ENCODE measurements at places on chromosomes 11 and 22.

DNA sequence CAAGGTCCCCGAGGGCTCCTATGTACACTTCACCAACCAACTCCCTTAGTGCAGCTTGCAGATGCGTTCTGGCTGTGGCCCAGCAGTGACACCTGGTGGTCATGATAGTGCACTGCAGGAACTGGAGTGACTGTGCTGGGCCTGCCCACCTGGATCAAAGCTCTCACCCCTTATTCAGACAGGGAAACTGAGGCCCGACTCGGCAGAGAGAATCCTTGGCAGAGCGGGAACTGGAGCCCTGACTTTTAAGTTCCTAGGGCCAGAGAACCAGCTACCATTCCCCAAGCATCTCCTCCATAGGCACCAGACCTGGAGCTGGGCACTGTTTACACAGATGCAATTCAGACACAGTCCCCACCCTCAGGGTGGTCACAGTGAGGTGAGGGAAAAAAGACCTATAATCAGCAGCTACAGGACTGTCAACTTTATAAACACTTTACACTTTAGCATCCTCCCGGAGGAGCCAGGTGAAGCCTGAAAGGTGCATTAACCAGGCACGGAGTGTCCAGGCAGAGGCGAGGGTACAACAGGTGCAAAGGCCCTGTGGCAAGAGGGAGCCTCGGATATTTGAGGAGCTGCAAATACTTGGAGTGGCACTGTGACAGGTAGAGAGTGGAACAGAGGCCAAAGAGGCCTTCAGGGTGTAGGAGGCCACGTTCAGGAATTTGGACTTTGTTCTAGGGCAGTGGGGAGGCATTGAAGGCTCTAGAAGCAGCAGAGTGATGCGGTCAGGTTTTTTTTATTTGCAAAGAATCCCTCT, 22.0 kb downstream of the RHBDD3 start:
- DNase-seq = peak; percentile 37

DNA sequence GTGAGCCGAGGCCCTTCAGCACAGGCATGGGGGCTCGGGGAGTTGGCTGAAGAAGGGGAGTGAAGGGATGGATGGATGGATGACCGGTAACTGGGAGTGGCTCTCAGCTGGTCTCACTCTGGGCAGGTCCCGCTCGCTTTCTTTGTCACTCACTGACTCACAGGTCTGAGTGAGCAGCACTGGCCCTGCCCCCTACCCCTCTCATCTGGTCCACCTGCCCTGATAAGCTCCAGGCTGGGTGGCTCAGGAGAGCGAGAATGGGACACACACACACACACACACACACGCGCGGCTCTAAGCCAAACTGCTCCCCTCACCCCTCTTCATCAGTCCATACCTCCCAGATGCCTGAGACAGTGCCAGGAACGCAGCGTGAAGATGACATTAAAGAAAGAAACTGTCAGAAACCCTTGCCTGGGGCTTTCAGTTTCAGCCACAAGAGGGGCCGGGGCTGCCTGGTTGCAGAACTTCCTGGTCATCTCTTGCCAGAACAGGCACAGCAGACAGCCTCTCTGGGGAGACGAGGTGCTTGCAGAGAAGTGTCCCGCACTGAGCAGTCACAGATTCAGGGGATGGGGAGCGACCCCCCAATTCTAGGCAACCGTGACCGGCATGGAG, 16.5 kb upstream of the SHISAL1 start:
- peak; percentile 32 for DNase-seq

DNA sequence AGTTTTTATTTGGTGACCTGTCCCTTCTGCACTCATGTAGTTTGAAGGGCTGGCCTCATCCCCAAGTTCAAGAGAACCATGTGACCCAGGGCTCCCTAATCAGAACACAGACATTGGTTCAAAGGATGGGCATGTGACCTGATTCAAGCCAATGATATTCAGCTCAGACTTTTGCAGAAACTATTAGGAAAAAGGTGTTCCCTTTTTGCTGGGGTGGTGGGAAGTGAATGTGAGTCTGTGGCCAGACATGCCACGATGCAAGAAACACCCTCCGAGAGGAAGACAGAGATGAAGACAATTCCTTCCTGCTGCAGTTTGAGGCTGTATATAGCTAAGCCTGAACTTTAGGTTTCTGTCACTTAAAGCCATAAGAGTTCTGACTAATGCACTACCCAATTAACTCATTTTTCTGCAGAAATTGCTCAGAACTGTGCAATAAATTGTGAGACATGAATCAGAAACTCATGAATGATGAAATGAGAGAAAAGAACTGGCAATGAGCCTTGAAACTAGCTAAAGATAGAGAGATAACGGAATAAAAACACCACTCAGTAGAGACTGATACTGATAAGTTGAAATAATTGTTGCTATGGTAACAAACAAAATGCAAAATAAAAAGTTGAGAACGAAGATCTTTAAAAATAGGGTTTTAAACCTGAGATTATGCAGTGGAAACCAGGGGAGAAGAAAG, 9.2 kb upstream of the MAPK1 start:
- DNase-seq = peak; percentile 31

DNA sequence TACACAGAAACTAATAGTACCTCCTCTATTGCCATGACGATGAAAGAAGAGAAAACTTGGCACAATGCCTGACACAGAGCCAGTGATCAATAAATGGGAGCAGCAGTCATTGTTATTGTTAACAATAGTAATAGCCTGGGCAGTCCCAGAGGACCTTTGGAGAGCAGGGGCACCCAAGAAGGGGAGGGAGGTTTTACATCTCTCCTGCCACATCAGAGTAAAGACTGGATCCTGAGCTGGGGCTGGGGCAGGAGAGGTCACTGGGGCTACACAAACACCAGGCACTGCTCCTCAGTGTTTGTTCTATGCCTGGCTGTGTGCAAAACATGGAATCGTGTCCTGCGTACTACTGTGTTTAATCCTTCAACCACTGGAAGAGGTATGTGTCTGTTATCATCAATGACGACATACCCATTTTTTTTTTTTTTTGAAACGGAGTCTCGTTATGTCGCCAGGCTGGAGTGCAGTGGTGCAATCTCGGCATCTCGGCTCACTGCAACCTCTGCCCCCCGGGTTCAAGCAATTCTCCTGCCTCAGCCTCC, 25.0 kb upstream of the CREB3L1 start:
- DNase-seq = no peak

- no peak for DNase-seq
Observed at GRCh38 chr22:29744902-29745301, 21.9 kb downstream of the ZMAT5 start.

GRCh38 chr11:2220173-2220771, 48.7 kb upstream of the TH start:
- no peak for DNase-seq

- no peak for DNase-seq
Observed at GRCh38 chr11:42412590-42412989, 899.2 kb upstream of the API5 start.

DNA sequence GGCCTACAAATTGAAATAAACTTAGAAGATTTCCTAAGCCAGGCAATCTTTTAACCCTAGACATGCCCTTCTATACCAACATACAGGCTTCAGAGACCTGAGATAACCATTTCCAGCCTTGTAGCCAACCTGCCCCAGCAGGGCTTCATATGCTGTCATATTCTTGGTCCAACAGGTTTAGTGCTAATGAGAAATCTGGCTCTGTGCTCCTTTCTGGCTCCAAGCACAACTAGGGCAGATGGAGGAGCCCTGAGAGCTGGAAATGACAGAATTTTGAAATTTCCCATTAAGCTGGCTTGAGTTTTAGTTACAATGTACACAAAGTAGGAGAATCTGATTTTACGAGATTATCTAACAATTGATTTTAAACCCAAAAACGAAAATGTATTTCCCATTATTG, 323.0 kb upstream of the CCDC90B start:
- no peak for DNase-seq

GRCh38 chr11:9700105-9700801, 36.4 kb downstream of the SWAP70 start:
- no peak for DNase-seq

- peak; percentile 29 for DNase-seq
Observed at GRCh38 chr11:18633256-18634139, 644 bp downstream of the SPTY2D1 start.

- DNase-seq = no peak
Observed at GRCh38 chr11:120629407-120630080, 118.0 kb downstream of the GRIK4 start.

DNA sequence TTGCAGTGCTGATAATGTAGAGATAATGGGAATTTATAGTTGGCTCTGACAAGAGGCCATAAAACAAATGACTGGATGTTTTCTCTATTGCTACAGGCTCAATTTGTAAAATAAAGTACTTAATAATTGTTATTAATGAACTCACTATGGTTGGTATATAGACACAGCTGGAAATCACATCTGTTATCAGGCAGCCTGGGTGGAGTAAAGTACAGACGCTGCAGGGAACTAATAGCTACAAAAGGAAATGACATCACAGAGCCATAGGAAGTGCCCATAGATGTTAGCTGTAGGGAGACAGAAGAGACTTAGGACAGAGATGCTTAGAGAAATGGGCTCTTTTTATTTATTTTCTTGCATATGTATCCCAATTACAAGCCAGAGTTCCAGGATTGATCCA, 81.0 kb upstream of the SNX19 start:
- no peak for DNase-seq

GRCh38 chr11:44224867-44225501, 85.0 kb downstream of the ALX4 start:
- DNase-seq = no peak

DNA sequence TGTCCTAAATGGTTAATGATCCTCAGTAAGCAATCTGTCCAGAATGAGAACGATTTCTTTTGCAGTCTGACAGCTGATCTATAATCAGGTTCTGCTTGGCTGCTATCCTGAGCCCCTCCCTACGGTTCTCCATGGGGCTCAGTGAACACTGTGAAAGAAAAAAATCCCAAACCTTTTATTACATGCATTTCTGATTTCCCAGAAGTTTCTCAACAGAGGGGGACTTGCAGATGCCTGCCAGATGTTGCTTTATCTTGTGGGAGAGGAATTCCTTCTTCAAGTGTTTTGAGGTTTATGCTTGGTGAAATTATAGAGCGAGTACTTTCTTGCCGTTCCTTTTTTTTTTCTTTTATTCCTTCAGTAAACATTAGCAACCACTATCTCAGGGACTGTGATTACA, 531.9 kb upstream of the ISX start:
- no peak for DNase-seq

- no peak for DNase-seq
Observed at GRCh38 chr11:73229321-73229895, 11.3 kb downstream of the P2RY2 start.

- DNase-seq = no peak
Observed at GRCh38 chr22:45804986-45805325, 133.3 kb downstream of the ATXN10 start.

DNA sequence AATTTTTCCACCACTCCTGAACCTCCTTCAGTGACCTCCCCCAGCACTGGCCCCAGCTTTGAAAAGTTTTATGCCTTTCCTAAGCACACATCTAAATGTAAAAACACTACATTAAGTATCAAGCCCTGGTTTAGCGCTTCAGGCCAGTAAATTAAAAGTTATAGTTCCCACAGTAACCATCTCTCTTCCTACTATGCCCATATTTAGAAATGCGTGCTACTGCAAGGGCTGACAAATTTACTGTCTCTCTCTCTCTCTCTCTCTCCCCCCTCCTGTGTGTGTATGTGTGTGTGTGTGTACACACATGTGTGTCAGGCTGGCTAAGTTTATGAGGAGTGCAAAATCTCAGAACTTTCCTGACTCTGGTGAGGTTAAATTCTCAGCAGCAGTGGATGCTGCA, 231.4 kb downstream of the LARGE1 start:
- DNase-seq = no peak

GRCh38 chr11:44359162-44359561, 49.2 kb upstream of the ALX4 start:
- no peak for DNase-seq

- DNase-seq = no peak
Observed at GRCh38 chr11:17496406-17496805, 19.8 kb upstream of the ABCC8 start.

DNA sequence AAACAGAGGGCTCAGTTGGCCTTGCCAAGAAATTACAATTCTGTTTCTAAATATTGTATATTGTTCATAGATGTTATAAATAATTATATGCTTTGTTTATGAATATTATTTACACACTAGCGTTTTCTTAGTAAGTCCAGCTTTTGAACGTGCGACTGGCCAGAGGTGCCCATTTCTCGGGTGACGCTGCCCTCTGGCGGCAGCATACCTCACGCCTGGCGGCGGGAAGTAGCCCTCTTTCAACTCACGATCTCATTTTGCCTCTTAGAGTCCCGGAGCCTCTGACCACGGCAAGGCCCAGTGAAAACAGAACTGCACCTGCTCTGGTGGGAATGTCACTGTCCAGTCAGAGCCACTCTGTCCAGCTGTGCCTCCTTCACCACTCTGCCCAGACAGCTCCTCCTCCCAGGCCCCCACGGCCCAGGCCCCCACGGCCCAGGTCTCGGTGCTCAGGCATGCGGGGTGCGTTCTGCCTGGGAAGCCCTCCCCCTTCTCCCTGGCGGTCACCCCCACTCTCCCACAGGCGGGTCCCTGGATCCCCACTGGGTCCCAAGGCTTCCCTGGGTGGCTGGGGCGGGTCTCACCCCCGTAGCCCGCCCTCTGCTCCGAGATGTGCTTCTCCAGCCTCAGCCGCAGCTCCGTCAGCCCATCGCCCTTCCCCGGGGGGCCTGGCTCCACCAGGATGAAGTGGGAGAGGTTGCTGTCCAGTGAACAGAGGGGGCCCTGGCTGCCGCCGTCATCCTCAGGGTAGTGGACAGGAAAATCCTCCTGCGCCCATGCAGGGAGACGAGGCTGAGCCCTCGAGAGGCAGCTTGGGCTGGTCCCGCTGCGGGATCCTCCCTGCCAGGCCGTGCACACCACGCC, 19.3 kb downstream of the TSSC4 start:
- no peak for DNase-seq

GRCh38 chr11:9208726-9209501, 56.2 kb downstream of the DENND5A start:
- no peak for DNase-seq

- no peak for DNase-seq
Observed at GRCh38 chr22:50737728-50738648, at the start of gene ACR. Gene ACR, plus strand, starts transcription at chr22:50738204. Its CDS starts 32 bp downstream, at chr22:50738236.

DNA sequence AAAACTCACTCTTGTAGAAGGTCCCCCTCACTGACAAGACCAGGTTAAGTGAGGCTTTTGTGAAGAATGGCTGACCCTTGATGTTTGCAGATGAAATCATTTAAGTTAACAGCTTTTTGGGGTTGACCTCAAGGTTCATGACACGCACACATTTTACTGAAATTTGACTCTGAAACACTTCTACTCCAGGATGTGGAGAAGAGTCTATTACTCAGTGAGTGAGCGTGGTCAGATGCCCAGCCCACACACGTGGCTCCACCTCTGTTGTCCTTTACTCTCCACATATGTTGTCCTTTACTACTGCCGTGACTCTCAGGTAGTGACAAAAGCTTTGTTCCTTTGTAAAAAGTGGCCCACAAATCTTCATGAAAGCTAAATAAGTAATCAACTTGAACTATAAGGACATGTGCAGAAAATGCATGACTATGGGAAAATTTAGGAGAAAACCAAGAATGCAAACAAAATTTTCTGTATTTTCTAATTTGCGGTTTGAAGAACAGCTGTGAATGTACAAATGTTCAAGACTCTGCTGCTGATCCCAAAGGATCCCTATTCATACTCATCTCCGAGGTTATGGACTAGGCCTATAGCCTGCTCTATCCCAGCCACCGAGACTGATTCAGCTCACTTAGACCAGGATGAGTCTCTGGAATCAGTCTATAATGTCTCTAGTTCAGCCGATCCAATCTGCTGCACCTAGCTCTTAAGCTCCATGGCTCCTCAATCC, 22.4 kb downstream of the XRRA1 start:
- no peak for DNase-seq

GRCh38 chr11:11246166-11246565, 106.9 kb downstream of the CSNK2A3 start:
- DNase-seq = no peak

- DNase-seq = no peak
Observed at GRCh38 chr11:17986007-17986710, 26.7 kb downstream of the SERGEF start.
